ENCODE measurements at places on chromosomes 3 and 15.

- no peak for DNase-seq
These were observed 9.2 kb downstream of the EIF3J start for GRCh38 chr15:44545913-44546802.

- no peak for DNase-seq
These were observed 427.1 kb upstream of the RASGRP1 start for GRCh38 chr15:38991701-38992100.

DNA sequence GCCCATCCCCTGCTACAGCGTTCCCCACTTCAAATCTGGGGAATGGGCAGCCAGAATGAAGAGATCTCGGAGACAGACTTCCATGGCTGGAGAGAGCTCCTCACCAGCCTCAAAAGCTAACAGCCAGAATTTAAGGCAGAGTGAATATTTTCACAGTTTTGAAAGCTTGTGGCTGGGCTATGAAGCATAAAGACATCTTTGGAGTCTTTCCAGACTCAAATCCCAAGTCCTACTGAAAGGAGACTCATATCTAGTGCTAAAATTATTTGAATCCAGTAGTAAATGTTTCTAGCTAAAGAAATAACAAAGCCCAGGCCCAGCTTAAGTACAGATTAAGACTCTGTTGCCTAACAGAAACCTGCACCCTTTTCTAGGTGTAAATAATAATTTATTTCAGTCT is 628.4 kb upstream of the ALCAM start:
- no peak for DNase-seq

DNA sequence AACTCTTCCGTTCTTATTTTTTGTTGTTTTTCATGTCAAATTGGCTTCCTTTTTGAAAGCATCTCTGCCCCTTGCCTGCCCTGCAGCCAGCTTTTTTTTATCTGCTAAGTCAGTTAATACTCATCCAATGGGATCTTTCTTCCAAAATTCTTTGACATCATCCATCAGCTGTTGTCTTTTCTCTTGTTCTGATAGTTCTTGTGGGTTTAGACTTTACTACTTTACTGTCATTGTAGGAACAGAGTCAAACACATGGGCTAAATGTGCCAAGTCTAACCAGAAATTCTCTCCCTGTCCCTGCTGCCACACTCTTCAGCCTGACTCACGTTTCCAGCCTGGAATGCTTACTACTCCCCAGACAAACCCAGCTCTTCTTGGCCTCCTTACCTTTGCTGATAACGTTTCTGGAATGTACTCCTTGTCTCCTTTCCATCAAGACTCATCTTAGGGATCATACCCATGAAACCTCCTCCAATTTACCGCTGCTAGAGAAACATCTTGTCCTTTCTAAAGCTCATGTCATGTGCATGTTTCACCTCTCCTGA is 10.7 kb upstream of the VPS8 start:
- DNase-seq, result no peak

GRCh38 chr15:69161079-69161877 is 843 bp downstream of the GLCE start:
- no peak for DNase-seq

DNA sequence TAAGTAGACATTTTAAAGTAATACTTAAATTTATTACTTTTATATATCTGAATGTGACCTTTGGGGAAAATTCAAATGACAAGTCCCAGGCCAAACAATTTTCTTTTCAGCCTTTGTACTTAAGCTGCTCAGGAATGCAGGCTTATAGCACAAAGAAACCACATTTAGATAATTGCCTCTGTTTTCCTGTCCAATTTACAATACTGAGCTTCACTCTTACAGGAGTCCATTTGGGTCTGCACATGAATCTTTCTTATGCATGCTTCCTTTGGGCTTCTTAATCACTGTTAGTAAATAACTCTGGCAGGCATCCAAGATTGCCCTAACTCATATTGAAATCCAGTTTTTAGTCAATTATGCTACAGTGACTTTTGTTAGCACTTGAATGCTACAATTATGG is 459.4 kb upstream of the TGFBR2 start:
- no peak for DNase-seq

- no peak for DNase-seq
These were observed 160.0 kb upstream of the UMPS start for GRCh38 chr3:124570232-124570631.

DNA sequence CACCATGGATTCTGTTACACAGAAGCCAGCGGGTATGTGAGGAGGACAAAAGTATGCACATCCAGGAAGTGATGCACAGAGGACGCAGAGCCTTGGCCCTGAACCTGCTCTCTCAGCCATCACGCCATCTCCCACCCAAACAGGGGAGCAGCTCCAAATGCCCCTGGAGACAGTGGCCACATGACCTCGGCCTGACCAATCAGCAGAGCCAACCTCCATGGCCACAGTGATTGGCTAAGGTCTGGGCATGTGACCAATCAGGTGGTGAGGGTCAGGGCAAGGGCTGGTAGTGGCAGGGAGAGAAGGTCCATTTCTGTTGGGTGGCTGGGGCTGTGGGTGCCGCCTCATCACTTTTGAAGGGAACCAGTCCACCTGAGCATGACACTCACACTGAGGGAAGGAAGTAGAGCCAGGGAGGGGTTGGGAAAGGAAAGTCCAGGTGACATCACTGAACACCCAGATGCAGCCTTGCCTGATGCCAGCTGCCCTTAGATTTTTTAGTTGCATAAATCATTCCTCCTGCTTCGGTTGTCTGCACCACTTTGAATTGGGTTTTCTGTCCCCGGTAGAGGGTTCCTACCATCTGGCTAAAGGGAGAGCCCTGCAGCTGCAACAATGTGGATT is 70.3 kb upstream of the IQSEC1 start:
- DNase-seq, result no peak

DNA sequence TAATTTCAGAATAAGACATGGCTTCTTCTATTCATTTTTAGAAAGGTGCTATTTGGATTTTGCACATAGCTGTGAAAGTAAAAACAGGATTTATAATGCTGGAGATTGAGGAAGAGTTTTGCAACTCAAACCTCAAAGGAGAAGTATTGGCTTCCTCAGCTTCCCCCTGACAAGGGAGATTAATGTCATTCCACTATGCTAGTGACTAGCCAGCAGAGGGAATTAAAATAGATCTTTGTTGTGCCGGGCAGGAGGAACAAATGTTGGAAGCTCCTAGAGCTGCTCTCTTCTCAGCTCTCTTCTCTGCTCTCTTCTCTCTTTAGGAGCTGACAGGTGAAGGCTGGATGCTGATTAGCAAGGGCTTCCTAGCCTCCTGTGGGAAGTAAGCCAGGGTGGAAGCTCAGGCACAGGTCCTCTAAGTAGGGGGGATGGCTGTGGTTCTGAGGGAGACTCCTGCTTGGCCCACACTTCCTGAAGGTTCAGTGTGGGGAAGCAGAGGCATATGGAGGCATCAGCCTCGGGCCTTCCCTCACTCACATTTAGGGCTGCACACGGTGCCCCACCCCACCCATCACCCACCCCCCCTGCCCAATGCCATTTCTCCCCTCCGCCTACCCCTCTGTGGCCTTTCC is 29.6 kb downstream of the CX3CR1 start:
- DNase-seq, result no peak

DNA sequence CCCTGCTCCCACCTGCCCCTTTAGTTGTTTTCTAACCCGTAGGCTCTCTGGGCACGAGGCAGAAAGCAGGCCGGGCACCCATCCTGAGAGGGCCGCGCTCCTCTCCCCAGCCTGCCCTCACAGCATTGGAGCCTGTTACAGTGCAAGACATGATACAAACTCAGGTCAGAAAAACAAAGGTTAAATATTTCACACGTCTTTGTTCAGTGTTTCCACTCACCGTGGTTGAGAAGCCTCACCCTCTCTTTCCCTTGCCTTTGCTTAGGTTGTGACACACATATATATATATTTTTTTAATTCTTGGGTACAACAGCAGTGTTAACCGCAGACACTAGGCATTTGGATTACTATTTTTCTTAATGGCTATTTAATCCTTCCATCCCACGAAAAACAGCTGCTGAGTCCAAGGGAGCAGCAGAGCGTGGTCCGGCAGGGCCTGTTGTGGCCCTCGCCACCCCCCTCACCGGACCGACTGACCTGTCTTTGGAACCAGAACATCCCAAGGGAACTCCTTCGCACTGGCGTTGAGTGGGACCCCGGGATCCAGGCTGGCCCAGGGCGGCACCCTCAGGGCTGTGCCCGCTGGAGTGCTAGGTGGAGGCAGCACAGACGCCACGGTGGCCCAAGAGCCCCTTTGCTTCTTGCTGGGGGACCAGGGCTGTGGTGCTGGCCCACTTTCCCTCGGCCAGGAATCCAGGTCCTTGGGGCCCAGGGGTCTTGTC is 48.5 kb downstream of the PGPEP1L start:
- DNase-seq, result no peak

DNA sequence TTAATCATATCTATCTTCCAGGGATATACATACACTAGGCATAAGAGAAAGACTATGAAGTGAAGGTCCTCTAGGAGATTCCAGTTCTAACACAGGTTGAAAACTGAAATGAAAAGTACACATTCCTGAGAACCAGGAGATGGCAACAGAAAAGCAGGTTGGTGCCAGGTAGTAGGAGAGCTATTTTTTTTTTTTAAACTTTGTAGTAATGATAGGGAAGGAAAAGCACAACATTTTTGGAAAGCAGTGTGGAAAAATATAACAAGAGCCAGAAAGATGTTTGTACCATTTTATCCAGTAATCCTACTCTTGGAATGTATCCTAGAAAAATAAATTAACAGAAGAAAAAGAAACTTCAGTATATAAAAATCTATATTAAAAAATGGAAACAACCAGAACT is 189.9 kb downstream of the DTWD1 start:
- DNase-seq, result no peak

DNA sequence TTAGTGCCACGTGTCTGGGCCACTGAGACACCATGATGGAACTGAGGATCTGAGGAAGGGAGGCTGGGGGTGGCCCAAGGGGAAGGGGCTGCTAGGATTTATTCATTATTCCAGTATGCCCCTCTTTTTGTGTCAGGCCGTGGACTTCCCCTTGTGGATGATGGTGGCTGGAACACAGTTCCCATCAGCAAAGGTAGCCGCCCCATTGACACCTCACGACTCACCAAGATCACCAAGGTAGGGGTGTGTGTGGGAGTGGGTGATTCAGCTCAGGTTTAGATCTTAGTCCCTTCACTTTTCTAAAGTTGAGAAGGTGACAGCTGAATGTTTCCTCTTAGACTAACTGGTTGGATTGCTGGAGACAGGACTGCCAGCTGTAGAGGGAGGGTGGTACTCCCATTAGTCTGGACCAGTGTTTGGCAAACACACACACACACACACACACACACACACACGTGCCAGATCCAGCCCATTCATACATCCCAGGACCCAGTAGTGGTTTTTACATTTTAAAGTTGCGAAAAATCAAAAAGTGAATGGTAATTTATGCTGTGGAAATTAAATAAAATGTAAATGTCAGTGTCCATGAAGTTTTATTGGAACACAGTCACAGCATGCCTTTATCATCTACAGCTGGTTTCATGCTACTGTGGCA is 11.4 kb downstream of the EIF4G1 start:
- no peak for DNase-seq

DNA sequence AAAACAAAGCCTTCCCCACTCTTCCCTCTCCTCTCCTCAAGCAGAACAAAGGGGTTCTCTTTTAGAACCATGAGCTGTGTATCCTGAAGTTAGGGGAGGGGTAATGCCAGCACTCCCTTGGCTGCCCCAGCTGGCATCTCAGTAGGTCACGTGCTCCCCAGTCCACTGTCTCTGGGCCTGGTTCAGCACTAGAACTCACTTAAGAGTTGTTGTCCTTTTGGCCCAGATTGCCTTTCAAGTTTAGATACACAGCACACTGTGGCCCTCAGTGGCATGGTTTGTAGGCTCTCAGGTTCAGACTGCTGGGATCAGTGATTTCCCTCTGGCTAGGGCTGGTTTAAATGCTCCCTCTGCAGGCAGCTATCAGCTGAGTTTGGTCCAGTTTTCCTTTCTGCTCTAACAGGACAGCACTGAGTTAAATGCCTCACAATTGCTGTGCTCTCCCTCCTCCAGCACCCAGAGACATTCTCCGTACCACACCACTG is 188.4 kb upstream of the ST8SIA2 start:
- no peak for DNase-seq

GRCh38 chr3:140395134-140396075 is 282.5 kb upstream of the TRIM42 start:
- DNase-seq, result no peak

DNA sequence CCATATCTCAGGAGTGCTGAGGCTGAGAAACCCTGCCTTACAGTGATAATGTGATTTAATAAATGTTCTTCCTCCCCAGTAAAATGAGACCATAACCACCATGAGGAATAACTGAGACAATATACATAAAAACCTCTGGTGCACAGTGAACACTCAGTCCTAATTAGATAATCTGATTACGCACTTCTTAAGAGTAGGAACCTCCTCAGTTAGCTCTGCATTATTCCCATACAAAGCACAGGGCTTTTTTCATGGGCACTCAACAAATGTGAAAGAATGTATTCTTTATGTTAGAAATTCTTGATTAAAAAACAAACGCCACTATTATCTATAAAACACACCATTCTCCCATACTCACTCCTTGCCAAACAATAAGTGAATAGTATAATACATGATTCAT is 97.0 kb downstream of the TNIK start:
- no peak for DNase-seq
